ENCODE measurements at places on chromosomes 6 and 20. TPM values are rescaled to one million over a fixed set of nuclear protein-coding genes. Genes with fewer than 3 reads are reported as not detected.
A peak's percentile ranks its signal among the peaks of the same experiment; 100 is the strongest.

PTK6 gene
- not detected for polyA plus RNA-seq

PREP gene
- polyA plus RNA-seq = 30.7 TPM

ZBTB12 gene
- polyA plus RNA-seq = 1.6 TPM

MYH7B gene
- polyA plus RNA-seq = 0.03 TPM

IYD gene
- not detected for polyA plus RNA-seq

ALDH5A1 gene
- polyA plus RNA-seq = 0.11 TPM

GTF3C6 gene
- 74.4 TPM for polyA plus RNA-seq

SYCP2 gene
- polyA plus RNA-seq = 0.77 TPM

DEFB132 gene
- polyA plus RNA-seq = not detected

KCNB1 gene
- polyA plus RNA-seq = 0.07 TPM

DNA sequence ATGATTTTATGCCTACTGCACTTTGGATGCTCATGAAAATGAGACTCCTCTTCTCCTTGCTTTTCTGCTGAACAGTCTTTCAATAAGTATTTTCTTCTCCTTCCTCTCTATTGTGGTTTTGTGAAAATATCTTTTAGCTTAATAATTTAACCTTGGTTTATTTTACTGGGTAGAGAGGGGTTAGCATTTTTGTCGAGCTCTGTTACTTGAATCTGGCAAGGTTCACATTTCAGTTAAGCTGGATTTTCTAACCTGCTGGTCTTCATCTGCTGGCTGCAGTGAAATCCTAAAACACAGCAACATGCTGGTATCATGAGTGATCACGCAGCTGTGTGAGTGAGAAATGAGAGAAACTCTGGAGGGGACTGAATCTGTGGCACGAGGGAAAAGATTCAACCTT, 222.7 kb upstream of the NOX3 start:
- DNase-seq = peak; percentile 76

GRCh38 chr6:148493424-148493823, 150.8 kb downstream of the SASH1 start:
- DNase-seq = no peak

GRCh38 chr6:163346497-163346961, 68.0 kb upstream of the QKI start:
- no peak for DNase-seq

GRCh38 chr20:63150391-63150898, 65.5 kb downstream of the YTHDF1 start:
- no peak for DNase-seq

- peak; percentile 59 for DNase-seq
Measured at GRCh38 chr6:134035823-134036296, 16.6 kb downstream of the SLC2A12 start.

DNA sequence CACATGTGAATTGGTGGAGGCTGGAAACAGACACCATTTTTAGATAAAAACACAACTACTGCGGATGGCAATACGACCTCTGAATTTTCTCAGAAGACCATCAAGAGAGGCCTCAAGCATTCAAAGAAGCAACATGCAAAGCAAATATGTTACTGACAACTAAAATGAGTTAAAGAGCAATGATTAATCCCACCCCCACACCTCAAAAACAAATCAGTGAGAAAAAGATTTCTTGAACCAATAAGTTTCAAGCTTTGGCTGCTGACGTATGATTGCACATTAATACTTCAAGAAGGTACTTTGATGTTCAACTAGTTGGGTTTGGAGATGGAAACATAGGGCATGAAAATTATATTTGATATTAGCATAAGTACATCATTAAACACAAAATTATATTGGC, 982 bp downstream of the MMUT start:
- DNase-seq = peak; percentile 28

DNA sequence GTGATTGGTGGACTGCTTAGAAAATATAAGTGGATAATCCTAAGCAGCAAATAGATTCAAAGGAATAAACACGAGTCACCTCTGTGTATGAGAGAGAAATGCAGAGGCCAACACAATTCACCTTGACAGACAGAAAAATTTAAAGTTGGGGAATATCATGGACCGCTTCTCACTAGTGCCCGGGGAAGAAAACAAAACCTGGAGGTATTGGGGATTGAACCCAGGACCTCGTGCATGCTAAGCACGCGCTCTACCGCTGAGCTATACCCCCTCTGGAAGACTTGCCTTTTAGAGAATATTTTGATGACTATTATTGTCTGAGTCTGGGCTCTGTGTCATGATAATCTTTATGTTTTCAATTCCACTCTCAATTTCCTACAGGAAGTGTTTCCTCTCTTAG, 111.9 kb downstream of the TRIM27 start:
- peak; percentile 8 for DNase-seq

- no peak for DNase-seq
Measured at GRCh38 chr6:14762077-14762476, 483.8 kb upstream of the JARID2 start.

DNA sequence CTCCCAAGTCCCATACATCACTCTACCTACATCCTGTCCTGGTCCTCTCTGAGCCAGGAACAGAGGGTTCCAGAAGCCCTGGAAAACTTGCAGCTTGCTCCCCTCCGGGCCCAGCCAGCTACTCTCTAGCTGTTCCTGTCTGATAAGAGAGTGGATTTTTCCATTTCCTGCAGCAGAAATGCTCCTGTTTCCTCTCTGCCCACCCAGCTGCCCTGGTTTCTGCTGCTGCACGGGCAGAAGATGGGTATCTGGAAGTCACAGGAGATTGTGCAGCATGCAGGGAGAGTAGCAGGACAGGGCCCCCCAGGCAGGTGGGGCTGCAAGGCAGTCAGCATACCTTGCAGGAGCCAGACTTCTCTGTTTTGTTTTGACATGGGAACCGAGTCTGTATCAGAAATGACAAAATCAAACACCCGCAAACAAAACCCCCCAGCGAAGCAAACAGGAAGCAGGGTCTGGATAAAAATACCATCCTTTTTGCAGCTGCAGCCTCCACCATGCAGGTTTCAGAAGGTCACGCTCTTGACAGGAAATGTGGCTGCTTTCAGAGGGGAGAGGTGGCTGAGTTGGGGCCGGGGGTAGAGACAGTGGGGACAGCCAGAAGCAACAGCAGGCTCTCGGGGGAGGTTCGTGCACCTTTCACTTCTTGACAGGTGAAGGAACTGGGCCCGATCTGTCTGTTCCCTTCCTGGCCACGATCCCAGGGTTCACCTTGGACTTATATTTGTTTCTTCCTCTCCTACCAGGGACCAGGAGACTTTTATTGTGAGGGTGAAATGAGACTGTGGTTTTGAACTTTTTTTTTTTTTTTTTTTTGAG, 50.8 kb upstream of the FAM83D start:
- no peak for DNase-seq

DNA sequence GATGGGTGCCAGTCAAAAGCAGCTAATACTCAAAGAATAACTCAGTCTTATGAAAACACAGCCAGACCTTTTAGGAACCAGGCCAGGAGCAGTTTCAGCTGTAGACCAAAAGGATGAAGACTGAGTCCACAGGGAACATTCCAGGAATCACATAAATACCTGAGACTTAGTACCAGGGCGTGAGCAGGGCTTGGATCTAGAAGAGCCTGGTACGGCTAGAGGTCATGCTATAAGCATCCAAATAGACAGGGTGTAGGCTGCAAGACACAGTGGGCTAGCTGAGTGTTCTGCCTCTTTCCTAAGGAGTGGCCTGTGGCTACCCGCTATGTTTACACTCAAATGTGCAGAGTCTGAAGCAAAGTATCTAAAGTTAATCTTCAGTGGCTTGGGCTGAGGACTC, 29.5 kb upstream of the LRRC1 start:
- no peak for DNase-seq

DNA sequence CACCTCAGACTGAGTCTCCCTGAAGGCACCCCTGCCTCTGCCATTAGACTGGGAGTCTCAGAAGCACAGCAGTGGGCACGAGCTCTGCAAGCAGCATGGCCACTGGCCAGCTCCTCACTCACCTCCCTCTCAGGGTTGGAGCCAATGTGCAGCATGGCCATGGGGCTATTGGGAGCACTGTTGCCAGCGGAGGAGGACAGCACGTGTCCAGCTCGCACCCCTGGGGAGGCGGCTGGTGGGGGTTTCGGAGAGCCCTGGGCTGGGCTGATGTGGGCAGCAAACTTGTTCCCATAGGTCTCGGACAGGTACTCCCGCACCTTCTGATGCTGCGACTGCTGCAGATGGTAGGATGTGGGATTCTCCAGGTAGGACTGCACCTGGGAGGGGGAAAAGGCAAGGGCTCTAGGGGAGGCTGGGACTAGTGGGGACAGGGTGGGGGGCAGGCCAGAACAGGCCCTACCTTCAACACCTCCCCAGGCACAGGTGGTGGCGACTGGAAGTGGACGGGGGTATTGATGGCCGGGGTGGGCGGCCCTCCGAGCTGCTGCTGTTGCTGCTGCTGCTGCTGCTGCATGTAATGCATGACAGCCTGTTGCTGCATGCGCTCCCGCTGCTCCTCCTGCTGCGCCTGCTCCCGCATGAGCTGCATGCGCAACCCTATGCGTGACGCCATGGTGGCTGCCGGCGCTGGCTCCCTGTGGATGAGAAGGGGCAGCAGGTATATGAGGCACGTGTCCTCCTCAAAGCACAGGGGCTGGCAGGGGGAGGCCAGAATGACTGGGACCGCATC, 44.7 kb downstream of the TFEB start:
- DNase-seq = no peak

GRCh38 chr6:152309648-152310047, 327.5 kb downstream of the SYNE1 start:
- DNase-seq = peak; percentile 69
